Jurkat, Clone E6-1 (cell line): ENCODE measurements at places on chromosomes 1 and 21.

DNA sequence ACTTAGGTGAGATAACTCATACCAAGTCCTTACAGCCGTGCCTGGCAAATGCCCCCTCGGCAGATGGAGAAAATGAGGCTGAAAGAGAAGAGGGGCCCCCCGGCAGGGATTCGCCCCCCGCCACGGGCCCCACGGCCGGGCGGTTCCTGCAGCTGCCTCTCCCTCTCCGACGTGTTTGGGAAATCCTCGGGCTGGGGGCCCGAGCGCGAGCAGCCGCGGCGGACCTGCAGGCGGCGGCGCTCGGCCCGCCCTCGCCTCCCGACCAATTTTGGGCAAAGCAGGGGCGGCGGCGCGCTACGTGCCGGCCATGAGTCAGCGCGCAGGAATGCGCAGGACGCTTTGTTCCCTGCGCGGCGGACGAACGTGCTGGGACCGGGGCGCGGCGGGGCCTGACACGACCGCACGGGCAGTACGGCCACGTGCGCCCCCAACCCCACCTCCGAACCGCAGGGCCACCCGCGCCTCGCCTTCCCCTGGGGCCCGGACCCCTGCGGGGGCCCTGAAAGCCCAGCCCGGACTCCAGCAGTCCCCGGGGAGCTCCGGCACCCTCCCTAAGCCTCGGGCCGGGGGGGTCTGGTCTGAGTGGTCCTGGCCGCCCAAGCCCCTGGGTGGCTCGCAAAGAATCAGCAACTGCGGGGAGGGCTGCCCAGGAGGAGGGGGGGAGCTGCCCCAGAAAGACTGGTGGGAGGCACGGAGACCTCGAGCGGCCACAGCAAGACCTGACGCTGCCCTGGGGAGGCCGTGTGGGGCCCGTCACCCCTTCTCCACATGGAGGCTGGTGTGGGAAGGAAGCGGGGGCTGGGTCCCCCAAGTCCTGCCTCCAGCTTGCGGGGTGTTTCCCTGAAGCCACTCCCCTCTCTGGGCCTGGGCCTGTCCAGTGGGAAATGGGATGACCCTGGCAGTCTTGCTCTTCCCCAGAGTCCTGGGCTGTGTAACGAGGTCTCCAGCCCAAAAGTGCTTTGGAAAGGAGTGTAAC is 11.9 kb upstream of the EDN2 start:
- DNase-seq, result no peak

DNA sequence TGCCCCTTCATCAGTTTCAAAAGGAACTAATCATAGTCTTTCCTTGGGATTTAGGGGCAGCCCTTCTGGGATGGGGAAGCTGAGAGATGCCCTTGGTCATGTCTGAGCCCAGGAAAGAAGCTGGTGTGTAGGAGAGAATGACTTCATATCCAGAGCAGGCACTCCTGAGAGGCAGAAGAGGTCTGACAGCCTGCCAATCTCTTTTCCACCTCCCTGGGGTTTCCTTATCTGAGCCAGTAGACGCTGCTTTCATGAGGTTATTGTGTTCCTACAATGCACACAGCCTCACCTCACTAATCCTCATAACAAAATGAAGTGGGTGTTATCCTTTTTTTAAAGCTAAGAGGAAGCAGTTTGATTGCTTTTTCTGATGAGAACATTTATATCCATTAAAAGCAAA is 14.1 kb downstream of the ROR1 start:
- DNase-seq, result no peak

GRCh38 chr1:224851210-224851847 is 78.1 kb upstream of the DNAH14 start:
- DNase-seq, result peak; percentile 20

GRCh38 chr1:215201283-215201682 is 118.7 kb downstream of the KCNK2 start:
- no peak for DNase-seq

DNA sequence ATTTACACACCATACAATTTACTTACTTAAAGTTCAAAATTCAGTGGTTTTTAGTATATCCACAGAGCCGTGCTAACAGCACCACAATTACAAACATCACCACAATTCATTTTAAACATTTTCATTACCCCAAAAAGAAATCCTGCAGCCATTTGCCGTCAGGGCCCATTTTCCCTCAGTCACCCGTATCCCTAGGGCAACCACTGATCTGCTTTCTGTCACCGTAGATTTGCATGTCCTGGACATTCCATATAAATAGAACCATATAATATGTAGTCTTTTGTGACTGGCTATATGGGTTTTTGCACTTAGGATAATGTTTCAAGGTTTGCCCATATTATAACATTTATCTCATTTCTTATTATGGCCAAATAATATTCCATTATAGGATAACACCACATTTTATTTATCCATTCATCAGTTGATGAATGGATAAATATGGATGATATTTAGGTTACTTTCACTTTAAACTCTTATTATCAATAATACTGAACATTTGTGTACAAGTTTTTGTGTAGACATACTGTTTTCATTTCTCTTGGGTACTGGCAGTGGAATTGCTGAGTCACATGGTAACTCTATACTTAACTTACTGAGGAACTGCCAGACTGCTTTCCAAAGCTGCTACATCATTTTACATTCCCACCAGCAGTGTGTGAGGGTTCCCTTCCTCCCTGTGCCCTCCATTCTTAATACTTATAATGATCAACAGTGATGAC is 68.9 kb downstream of the ST3GAL3 start:
- no peak for DNase-seq

DNA sequence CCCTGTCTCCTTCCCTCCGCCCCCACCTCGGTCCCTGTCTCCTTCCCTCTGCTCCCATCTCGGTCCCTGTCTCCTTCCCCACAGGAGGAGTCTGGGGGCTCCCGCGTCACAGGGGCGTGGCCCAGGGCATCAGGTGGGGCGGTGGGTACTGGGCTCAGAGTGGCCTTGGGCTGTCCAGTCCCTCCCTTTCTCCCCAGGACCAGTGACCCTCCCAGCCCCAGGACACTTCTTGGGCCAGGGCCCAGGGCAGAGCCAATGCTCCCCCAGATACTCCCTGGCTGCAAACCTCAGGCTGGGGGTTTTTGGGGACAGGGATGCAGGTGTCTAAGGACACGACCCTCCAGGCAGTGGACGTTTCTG is 6.8 kb upstream of the RNF223 start:
- DNase-seq, result no peak

DNA sequence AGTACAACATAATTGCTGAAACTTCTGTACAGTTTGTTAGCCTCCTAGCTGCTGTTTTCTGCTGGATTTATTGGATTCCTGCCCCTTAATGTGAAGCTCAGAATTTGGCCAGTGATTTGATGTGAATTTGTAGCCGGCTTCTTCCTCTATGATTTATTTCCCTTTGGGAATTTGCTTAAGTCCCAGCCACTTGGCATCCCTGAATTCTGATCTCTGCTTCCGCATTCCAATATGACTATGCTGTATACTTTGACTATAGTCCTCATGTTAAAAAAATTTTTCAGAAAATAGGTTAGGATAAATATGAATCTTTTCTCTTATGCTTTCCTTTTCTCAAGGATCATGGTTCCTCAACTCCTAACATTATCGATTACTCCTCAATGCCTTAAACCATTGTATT is 12.4 kb upstream of the LRIF1 start:
- DNase-seq, result no peak

- DNase-seq, result no peak
Measured at GRCh38 chr1:71494163-71494562, 413.3 kb upstream of the ZRANB2 start.

- no peak for DNase-seq
Measured at GRCh38 chr1:10101929-10102328, 69.2 kb downstream of the UBE4B start.

DNA sequence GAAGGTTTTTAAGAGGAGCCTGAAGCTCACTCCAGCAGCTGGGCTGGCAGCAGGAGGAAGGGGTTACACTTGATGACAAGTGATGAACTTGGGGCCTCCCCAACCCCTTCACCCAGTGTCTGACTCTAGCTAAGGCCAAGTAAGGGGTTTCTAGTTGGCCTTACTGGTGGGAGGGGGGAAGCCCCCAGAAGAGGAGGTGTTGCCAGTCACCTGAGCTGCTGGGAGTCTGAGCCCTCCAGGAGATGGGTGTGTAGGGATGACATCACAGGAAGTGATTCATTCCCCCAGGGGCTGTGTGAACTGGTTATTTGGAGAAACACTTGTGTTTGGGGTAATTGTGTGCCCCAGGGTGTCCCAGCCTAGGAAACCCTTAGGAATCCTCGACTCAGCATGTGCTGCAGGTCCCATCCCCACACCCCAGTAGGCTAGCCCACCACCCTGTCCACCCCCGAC is 3.1 kb downstream of the PADI1 start:
- no peak for DNase-seq

DNA sequence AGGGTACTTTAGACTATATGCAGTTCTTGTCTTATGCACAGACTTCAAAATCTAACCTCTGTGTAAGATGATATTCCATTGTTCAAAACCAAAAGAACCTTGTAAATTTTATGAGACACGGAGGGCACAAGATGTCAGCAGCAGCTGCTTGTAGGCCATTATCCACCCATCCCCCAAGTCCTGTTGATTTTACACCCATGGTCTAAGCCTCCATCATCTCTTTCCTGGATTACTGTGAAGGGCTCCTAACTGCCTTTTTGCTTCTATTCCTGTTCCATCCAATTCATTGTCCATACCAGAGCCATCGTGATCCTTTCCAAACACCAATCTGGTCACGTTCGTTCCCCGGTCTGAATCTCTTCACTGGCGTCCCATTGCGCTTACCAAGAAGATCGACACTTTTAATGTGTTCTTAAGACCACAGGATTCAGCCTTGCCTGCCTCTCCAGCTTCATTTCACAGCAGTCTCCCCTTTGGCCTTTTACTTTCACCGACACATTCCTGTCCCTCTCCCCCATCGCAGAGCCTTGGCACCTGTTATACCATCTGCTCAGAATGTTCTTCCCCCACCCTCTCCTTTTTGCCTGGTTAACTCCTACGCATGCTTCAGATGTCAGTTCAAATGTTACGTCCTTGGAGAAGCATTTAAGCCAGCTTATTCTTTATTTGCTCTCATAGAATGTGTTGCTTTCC is 107.3 kb upstream of the POU3F1 start:
- DNase-seq, result no peak

- DNase-seq, result no peak
Measured at GRCh38 chr1:226736001-226736907, 2.8 kb downstream of the ITPKB start.

GRCh38 chr1:17553975-17554700 is 14.6 kb downstream of the ARHGEF10L start:
- no peak for DNase-seq

DNA sequence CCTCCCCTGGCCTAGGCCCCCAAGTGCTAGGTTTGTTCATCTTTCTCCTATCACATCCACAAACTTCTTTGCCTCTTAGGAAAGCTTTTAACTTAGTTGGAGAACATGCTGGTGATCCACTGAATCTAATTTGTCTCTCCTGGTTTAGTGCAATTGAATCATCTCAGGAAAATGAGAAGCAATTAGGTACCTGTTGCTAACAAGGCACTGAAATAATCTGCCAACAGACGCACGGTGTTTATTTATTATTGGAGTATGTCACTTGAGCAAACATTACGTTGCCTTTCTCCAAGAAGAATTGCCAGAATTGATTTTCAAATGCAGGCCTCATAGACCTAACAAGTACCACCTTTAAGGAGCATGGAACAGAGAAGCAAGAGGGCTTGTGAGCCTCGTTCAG is 309.4 kb downstream of the NFIA start:
- no peak for DNase-seq

DNA sequence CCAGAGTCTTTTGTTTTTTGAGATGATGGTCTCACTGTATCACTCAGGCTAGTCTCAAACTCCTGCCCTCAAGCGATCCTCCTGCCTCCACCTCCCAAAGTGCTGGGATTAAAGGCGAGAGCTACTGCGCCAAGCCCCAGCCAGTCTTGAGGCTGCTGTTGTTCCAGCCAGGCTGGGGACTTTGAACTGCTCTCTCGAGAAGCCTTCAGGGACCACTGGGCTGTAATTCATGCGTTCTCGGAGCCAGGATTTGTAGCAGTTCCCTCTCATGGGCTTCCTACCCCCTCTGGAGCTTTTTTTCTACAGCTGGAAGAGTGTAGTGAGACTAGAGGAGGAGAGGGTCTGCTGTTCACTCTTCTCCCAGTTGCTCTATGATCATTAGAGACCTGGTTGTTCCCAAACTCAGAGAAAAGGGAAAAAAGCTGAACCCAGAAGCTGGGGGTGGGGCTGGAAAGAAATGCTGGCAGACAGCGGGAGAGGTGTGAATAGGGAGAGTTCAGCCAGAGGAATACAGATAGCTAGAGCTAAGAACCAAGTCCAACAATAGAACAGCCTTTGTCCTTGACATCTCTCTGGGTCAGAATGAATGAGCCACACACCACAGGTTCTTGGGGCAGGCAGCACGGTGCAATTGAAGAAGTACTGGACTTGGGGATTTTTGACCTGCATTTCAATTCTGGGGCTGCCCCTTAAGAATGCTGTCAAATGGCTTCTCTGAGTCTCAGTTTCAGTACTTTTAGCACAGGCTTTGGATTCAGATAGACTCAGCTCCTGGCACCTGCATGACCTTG is 13.2 kb upstream of the SLC41A1 start:
- DNase-seq, result no peak

- DNase-seq, result peak; percentile 96
Measured at GRCh38 chr21:15514073-15514946, 215.5 kb upstream of the USP25 start.

GRCh38 chr1:20339811-20340457 is 49.3 kb downstream of the VWA5B1 start:
- DNase-seq, result no peak

DNA sequence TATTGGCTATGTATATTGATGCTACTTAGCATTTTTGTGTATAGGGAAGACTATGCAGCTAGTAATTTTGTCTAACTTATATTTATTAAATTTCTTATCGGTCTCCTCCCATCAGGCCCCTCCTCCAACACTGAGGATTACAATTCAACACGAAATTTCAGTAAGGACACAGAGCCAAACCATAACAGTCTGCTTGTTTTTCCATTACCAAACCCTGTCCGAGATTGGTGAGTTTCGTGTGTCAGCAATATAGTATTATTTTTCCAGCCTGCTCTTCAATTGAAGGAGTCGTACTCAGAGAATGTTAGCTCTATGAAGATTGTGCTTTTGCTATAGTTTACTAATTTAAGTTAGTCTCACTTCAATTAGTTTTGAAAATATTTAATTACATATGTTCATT is 1495.3 kb downstream of the MRPL39 start:
- no peak for DNase-seq

- DNase-seq, result no peak
Measured at GRCh38 chr1:16207318-16208269, 4.9 kb downstream of the ARHGEF19 start.

GRCh38 chr1:99363531-99363930 is 99.2 kb downstream of the PLPPR4 start:
- DNase-seq, result no peak

GRCh38 chr1:30706528-30706927 is 16.9 kb downstream of the MATN1 start:
- no peak for DNase-seq

DNA sequence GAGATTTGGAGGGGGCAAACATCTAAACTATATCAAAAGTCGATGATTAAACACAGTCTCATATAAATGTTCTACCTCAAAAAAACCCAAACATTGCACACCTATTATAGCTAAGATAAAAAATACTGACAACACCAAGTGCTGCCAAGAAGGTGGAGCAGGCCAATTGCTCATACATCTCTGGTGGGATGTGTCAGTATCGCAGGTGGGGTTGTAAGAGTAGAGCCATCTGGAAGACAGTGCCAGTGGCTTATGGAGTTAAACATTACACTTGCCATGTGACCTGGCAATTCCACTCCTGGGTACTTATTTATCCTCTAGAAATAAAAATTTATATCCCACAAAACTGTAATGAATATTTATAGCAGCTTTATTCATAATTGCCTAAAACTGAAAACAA is 213.4 kb downstream of the DISC1 start:
- DNase-seq, result no peak

GRCh38 chr1:9280015-9280860 is 12.5 kb upstream of the SPSB1 start:
- DNase-seq, result no peak
